ENCODE measurements at places on chromosomes 6 and 20.

GRCh38 chr20:56815796-56816195 is 186.7 kb downstream of the TFAP2C start:
- DNase-seq, result no peak

- no peak for DNase-seq
Observed at GRCh38 chr20:48659858-48660257, 167.9 kb downstream of the PREX1 start.

GRCh38 chr6:39208223-39208739 is 21.0 kb downstream of the KCNK5 start:
- DNase-seq, result no peak

DNA sequence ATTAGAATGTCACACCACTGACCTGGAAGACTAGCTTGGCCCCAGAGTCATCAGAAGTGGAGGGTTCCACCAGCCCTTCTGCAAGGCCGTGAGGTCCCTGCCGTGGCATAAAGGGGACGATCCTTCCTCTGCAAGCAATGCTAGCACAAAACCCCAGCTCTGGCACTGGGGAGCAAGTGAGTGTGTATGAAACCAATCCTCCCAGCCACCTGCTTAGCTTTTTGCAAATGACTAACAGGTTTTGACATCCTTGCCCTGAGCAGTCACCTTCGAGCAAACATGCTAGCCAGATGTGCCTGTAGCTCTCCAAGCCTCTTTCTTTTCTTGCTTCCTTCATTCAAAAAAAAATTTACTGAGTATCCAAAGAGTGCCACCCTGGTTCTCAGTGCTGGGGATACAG is 8.6 kb downstream of the SULF2 start:
- no peak for DNase-seq

DNA sequence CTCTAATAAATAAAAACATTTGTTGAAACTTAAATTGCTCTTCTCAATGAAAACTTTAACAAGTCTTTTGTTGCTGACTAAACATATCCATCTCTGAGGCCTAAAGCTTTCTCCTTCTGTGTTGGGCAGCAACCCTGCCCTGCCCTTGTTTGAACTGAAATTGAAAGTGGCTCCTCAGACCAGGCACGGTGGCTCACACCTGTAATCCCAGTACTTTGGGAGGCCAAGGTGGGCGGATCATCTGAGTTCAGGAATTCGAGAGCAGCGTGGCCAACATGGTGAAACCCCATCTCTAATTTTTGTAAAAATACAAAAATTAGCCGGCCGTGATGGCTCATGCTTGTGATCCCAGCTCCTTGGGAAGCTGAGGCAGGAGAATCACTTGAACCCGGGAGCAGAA is 29.2 kb upstream of the GNRH2 start:
- no peak for DNase-seq

- DNase-seq, result peak; percentile 85
Observed at GRCh38 chr20:561437-562231, 18.0 kb upstream of the CSNK2A1 start.
